ENCODE measurements at places on chromosomes 5 and 9.

- DNase-seq, result no peak
Measured at GRCh38 chr9:136107953-136108647, 10.6 kb downstream of the TMEM250 start.

DNA sequence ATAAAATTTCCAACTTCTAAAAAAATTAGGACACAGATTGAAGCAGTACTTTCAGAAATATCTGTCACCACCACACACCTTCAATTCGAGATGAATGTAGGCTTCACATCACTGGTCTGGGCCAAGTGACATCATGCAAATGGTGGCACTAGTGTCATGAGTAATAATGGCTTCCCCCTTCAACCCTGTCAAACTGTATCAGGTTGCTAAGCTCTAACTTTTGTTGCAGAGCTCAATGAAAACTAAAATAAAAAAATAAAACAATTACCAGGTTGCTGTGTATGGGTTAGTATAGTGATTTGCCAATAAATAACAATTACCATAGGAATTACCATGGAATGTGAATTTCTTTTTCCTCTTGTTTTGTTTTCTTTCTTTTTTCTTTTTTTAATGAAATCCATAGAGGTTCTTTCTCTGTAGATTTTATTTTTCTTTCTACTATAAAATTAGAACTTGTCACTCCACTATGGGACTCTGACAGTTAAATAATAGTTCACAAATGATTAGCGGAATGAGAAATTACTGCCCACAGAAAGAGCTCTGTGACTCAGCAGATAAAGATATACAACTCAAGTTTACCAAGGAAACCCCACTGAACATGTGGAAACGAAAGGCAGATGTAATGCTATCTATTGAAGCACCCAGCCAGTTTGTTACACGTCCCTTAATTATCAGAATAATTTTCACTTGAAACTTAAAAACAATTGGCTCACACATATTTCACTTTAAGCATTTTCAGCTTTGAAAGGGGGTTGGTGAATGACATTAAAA lies 783.8 kb upstream of the WWC1 start:
- DNase-seq, result no peak

DNA sequence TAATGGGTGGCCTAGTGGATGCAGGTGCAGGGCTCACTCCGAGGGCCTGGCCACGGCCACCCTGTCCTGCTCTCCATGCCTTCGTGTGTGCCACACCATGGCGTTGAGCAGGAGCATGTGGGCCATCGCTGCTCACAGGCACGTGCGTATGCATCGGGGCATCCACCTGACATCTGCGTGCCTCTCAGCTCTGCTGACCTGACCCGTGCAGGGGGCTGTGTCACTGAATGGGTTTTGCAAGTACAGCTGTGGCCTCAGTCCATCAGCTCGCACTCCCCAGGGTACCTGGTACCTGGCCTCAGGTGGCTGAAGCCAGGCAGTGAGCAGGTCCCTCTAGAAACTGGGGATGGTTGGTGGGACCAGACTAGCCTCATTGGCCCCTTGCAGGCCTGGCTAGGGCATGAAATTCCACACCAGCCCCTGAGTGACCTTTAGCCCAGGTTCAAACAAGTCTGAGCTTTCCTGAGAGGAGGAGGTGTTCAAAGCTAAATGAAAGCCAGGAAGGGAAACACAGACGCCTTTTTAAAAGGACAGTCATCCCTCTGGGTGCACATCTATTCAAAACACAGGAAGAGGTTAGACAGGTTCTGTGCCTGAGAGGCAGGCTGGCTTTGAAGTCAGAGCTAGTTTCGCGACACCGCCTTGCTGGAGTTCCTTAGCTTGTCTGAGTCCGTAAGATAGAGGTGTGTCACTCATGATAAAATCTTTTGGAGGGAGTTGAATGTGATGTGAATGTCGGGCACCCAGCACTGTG lies 74.0 kb downstream of the MACROH2A1 start:
- DNase-seq, result no peak

DNA sequence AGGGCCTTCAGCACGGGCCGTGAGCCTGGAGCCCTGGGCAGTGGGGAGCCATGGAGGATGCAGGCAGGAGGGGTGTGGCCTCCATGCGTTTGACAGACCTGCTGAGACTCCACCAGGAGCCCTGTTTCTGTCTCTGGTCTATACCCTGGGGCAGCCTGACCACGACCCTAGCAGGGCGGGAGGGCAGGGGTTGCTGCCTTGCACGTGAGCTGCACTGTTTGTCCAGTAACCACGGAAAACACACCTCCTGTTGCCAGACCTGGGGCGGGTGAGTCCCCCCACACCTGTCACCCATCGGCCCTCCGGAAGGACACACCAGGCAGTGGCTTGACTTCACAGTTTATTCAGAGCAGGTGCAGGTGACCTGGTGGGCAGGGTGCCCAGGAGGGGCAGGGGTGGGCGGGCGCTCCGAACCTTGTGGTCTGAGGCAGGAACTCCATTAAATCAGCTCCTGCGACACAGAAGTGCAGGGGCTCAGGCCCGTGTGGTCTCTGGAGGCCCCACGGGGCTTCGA lies 3.9 kb downstream of the LCN8 start:
- no peak for DNase-seq

DNA sequence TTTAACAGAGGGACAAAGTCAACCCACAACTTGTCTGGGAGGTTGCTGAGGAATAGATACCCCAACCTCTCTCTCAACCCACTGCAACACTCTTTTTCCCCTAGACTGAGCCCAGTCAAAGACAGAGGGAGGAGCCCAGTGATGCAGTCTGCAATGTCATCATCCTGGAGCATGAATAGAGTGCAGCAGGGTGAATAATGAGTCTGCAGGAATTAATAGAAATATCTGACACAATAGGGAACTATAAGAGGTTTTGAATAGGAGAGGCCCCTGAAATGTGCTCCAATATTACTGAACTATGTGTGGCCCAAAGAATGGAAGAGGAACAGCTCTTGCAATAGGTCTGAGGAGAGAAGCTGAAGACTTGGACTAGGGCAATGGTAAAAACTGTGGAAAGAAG lies 59.1 kb downstream of the PDCD1LG2 start:
- no peak for DNase-seq

GRCh38 chr5:42974536-42974935 lies 65.6 kb downstream of the ANXA2R start:
- DNase-seq, result no peak

DNA sequence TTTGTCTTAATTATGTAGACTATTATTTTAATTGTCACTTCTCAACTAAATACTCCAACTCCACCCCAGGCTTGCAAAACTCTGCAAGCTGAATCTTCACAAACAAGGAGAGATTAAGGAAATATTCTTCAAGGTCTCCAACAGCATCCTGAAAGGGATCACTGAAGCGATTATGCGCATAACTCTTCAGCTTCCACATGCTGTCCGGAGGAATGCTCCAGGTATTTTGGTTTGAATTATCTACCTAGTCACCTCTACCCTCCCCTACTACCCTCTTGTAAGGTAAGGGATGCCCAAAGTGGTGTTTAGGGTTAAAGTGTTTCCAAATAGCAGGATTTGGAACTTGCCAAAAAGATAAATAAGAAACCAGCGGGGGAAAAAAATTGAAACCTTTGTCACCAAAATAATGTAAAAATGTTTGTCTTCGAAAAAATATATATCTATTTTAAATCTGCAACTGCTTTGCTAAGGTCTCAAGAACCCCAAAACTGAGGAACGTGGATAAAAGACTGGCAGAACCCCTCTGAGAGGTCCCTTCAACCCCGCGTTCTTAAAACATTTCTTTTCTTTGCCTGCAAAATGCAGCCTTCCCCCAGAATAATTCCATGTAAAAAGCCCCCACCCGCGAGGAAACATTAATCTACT lies 11.6 kb downstream of the PTCH1 start:
- no peak for DNase-seq

GRCh38 chr9:124020520-124021384 lies 9.2 kb downstream of the LHX2 start:
- DNase-seq, result no peak

- no peak for DNase-seq
Measured at GRCh38 chr5:170628028-170628427, 124.2 kb downstream of the KCNIP1 start.

- DNase-seq, result no peak
Measured at GRCh38 chr9:33017283-33018041, 7.6 kb upstream of the DNAJA1 start.

DNA sequence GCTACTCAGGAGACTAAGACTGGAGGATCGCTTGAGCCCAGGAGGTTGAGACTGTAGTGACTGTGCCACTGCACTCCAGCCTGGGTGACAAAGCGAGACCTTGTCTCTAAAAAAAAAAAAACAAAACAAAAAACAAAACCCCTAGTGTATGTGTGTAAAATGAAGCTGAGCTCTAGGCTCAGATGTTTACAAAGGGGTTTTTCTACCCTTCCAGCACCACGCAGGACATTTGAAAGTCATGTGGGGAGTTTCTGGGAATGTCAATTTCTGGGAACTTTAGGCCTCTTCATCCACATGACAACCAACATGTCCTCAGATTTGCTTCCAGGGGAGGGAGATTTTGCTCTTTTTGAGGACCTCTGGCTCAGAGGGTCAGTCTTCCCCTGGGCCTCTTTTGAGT lies 42.4 kb upstream of the AIF1L start:
- DNase-seq, result peak; percentile 12

DNA sequence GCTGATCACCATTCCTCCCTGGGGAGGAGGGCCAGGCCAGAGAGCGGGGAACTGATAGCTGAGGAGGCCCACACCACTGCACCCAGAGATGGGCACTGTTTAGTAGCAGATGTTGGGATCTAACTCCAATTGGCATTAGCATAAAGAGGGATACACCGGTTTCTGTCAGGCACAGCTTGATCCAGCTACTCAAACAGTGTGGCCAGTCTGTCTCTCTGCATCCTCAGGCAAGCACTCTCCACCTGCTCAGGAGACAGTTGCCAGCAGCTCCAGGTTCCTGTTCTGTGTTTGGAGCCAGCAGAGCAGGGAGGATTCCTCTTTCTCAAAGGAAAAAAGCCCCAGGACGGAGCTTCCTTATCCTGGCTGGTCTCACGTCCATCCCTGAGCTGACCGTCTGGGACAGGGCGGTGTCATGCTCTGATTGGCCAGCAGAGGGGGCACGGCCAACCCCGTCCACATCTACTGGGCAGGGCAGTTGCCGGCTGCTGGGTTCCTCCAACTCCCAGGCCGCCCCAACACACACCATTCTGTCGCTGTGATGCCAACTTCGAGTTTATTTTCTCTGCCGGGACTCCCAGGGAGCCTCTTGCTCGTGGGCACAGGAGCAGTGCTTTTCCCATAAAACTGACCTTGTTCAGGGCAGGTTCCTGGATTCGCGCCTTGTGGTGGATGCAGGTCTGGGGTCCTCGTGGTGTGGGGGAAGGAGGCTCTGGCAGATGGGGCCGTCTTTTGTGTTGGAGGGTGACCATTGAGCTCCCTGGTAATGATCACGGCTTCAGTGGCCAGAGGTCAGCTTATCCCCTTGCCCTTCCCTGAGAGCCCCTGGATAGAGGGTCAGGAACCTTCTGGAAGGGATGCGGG lies 47.9 kb downstream of the COL5A1 start:
- DNase-seq, result no peak

- DNase-seq, result no peak
Measured at GRCh38 chr5:118988866-118989180, 476 bp upstream of the DTWD2 start.

GRCh38 chr5:135032999-135033861 lies 798 bp downstream of the PITX1 start:
- no peak for DNase-seq

DNA sequence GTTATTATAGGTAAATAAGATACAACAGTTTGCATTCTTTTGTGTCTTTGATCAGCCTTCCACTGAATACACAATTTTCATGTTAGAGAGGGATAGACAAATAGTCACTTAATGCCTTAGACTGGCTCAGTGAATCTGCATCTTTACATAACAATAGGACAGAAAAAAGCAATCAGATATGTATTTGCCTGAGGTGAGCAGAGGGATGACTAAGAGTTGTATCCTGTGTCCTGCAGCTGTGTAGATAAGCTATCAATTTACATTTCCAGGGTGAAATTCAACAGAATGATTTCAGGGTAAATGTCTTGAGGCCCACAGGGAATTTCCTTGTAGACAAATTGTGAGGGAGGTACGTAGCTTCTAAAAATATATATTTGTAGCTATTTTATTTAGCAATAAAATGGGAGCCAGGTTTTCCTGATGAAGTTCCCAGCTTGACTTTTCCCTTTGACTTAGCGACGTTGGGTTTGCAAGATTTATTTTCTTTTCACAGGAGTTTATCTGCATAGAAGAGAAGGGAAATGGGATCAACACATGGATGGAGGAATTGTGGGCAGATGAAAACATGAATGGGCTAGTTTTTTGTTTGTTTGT lies 586.1 kb upstream of the CDH6 start:
- no peak for DNase-seq

- DNase-seq, result no peak
Measured at GRCh38 chr5:88682131-88682530, 200.9 kb downstream of the MEF2C start.

- no peak for DNase-seq
Measured at GRCh38 chr5:130213607-130214006, 309.3 kb downstream of the CHSY3 start.

DNA sequence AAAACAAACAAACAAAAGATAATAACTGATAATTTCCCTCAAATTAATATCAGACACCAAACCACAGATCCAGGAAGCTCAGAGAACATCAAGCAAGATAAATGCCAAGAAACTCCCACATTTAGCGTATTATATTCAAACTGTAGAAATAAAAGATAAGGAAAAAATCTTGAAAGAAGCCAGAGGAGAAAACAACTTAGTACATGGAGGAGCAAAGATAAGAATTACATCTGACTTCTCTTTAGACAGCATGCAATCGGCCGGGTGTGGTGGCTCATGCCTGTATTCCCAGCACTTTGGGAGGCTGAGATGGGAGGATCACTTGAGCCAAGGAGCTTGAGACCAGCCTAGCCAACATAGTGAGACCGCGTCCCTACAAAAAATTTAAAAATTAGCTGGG lies 17.2 kb upstream of the MLANA start:
- no peak for DNase-seq

DNA sequence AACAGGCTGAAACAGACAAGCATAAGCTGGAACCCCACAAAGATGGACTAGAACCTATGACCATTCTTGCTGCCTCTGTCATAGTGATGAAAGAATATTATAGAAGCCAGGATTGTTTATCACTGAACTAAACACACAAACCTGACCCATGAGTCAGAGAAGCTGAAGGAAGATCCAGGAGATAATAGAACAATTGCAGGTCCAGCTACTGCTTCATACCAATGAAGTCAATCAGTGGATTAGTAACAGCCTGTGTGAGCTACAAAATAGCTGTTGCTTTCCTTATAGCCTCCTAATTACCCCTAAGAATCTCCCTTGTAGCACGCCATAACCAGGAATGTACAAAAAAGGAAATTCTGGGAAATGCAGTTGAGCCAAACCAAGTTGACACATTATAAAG lies 459.9 kb upstream of the ZNF462 start:
- no peak for DNase-seq

GRCh38 chr9:4574657-4575243 lies 84.5 kb downstream of the SLC1A1 start:
- DNase-seq, result no peak
